ENCODE measurements at places on chromosomes 11 and 22. TPM values are rescaled to one million over a fixed set of nuclear protein-coding genes. Genes with fewer than 3 reads are reported as not detected.

Gene SCUBE2
- 1.3 TPM for total RNA-seq

DNA sequence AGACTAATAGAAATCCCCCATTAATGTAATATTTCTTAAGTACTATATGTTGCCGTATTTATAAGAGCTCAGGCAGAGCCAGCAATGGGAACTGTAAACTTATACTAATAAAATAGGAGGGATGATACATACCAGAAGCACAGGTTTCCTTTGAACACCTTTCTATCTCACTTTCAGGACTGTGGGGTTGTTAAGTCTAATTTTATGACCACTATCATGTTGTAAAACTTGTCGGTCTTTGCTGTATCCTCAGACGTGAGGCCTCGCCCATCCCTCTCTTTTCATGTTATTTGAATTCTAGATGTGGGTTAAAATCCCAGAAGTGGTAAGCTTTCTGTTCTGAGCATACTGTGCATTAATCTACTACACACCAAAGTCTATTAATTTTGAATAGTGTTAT, 1083.5 kb upstream of the TENM4 start:
- no peak for DNase-seq

DNA sequence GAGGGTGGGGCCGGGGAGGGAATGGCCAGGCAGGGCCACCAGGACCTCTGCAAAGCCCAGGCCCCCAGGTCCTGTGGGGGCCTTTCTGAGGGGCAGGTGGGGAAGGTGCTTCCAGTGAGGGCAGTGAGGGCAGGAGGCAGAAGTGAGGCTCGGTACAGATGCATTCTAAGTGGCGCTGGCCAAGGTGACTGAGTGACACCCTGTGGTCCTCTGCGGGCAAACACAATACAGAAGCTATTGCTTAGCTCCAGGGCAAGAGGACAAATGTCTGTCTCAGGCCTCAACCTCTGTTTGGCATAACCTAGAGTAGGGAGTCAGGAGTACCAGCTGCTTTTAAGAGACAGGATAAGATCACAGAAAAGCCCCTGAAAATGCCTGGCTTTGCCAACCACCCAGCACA, 31.3 kb downstream of the B3GAT1 start:
- no peak for DNase-seq

- no peak for DNase-seq
Measured at GRCh38 chr11:135006800-135007199, 594.8 kb upstream of the B3GAT1 start.

- no peak for DNase-seq
Measured at GRCh38 chr11:121555121-121555520, 102.4 kb upstream of the SORL1-AS1 start.

Gene ANO9
- total RNA-seq, result 70.3 TPM

GRCh38 chr11:80173371-80174136, 732.7 kb upstream of the TENM4 start:
- no peak for DNase-seq

- no peak for DNase-seq
Measured at GRCh38 chr11:28910926-28911325, 802.7 kb downstream of the METTL15 start.

Measured in HCT116 (cell line).